Astrocyte (in vitro differentiated cells and primary cell): ENCODE measurements at places on chromosomes 1 and 21.

DNA sequence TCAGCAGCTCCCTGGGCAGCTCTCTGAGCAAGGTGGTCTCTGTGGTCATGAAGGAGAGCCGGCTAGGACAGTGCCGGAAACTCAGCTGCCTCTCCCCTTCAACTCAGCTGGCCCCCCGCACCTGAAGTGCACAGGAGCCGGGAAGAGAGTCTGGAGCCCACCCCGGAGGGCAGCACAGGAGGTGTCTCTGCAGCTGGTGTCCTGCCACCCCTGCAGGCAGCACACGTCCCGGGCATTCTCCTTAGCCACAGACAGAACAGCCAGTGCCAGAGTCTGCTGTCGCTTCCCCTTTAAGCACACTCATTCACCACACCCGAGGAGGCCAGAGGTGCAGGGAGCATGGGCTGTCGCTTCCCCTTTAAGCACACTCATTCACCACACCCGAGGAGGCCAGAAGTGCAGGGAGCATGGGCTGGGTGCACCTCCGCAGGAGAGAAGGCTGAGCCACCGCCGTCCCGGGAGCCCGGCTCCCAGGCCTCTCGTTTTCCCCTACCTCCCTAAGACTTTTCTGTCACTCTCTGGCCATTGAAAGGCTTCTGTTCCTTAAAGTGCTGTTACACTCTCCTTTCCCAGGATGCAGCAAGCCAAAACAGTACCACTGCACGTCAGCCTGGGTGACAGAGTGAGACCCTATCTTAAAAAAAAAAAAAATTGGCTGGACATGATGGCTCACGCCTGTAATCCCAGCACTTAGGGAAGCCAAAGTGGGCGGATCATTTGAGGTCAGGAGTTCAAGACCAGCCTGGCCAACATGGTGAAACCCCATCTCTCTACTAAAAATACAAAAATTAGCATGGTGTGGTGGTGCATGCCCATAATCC lies 16.9 kb upstream of the SAMD11 start:
- DNase-seq = peak; percentile 47

DNA sequence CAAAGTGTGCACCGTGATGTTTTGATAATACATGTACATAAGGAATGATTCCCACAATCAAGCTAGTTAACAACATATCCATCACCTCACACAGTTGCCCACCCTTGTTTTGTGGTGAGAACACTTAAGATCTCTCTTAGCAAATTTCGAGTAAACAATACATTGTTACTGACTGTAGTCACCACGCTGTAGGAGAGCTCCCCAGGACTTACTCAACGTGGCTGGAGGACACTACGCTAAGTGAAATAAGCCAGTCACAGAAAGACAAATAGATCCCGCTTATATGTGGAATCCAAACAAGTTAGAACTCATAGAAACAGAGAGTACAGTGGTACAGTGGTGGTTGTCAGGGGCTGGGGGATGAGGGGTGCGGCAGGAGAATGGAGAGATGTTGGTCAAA lies 24.8 kb downstream of the GPR137B start:
- DNase-seq = no peak

DNA sequence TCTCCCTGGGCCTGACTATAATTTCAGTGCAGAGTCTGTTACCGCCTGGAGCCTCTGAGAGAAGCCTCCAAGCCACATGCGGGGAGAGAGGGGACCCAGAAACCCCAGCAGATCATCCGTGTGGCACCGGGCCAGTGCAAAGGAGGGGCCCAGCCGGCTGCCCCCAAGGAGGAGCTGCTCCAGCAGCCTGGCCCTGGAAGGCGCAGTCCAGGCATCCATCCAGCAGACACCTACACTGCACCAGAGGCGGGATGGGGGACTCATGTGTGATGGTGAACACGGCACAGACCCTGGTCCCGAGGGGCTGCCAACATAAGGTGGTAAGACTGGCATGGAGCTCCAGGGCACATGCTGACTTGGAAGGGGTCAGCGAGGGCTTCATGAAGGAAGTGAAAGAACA lies 39.6 kb upstream of the CLSTN1 start:
- no peak for DNase-seq

DNA sequence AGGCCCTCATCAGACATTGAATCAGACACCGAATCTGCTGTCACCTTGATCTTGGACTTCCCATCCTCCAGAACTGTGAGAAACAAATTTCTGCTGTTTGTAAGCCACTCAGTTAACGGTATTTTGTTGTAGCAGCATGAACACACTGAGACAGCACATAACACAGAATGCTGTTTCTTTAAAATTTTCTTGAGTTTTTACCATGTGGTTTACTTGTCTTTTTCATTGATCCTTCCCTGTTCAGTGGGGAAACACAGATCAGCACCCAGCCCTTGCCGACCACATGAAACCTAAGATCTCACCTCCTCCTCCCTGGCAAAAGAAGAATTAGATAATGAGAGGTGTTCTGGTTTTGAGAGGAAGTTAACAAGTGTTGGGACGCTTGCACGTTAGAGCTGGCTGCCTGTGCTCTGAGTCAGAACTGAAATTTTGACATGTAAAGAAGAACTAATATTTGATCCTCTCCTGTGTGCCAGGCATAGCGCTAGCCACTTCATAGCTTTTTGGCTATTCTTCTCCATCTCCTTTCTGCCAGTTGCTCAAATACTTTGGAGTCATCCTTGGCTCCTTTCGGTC lies 179.6 kb downstream of the DHRS3 start:
- peak; percentile 59 for DNase-seq

DNA sequence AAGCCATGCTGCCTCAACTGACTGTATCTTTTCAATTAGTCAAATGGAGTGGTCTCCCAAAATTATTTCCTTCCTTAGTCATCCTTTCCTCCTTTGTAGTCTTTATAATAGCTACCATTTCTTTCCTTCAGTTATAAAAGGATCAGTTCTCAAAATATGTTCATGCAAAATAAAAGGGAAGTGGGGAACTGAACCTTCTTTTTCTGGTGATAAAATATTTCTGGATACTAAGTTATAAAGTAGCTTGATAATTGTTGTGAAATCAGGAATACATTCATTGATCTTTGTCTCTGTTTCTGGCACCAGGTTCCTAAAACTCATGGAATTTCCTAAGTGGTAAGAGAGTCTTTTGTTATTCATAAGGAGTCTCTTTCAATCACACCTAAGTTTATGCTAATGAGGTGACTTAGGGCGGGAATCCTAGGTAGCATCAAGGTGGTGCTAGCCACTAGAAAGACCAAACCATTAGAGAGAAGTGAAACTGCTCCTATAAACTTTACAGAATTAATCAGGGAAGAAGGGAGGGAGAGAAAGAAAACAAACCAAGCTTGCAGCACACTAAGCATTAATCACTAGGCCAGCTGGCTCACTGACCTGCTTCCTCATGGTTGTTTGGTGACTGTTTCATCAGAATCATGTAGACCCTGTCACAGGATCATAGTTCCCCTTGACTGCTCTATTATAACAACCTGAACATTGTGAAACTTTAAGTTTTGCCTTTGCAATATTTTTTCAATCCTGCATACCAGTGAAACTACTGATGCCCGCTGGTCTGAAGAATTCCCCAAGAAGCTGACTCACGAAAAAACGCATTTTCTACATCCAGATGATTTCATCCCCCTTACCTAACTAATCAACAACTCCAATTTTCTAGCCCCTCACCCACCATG lies 161.6 kb upstream of the PTBP2 start:
- DNase-seq = peak; percentile 99

DNA sequence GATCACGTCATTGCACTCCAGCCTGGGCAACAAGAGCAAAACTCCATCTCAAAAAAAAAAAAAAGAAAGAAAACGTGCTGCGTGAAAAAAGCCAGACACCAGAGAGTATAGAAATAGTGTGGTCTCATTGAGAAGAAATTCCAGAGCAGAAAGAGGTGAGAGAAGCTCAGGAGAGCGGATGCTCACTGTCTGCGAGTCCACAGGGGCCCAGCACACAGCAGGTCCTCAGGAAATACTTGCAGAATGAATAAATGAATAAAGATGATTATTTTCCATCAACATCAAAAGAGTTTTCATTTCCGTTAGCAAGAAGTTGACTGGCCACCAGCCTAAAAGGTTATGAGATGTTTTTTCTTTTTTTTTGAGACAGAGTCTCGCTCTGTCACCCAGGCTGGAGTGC lies 14.4 kb downstream of the CASP9 start:
- no peak for DNase-seq

DNA sequence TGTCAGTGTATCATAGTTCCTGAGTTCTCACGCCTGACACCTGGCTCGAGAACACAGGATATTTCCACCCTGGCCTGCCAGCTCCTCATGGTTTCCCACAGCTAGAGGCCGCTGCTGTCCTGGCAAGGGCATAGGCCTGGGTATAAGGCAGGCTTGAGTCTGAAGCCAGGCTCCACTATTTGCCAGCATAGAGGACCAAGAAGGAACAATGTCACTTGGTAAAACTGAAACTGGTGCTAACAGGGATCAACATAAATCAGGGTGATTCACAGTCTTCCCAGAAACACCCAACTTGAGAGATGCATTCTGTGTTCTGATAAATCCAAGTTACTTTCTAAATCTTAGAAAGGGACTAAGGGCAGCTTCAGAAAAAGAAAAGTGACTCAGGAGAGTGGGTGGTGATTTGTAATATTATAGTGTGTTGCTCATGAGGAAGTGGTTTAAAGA lies 6.9 kb upstream of the S100A2 start:
- DNase-seq = peak; percentile 71

- no peak for DNase-seq
Observed at GRCh38 chr1:231348442-231348841, 10.3 kb downstream of the SPRTN start.

- DNase-seq = peak; percentile 90
Observed at GRCh38 chr1:114353262-114353661, 157.7 kb downstream of the TRIM33 start.

DNA sequence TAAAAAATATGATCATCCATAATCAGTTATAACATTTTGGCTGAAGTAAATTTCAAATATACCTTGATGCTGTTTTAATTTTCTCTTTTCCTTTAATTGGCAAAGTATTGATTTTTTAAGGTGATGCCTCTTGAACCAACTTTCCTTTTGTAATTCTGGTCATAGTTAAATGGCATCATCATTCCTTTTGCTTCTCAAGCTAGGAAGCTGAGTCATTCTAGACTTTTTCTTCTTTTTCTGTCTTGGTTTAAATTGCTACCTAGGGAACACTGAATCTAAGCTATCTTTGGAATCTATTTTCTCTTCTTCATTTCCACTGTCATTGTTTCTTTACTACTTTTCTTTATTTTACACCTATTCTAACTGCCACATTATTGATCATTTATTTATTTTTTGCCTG lies 162.7 kb downstream of the HMCN1 start:
- DNase-seq = peak; percentile 34

- DNase-seq = peak; percentile 35
Observed at GRCh38 chr1:40153073-40153770, 8.0 kb upstream of the RLF start.

- DNase-seq = no peak
Observed at GRCh38 chr1:26696654-26697430, 1.0 kb downstream of the ARID1A start.

DNA sequence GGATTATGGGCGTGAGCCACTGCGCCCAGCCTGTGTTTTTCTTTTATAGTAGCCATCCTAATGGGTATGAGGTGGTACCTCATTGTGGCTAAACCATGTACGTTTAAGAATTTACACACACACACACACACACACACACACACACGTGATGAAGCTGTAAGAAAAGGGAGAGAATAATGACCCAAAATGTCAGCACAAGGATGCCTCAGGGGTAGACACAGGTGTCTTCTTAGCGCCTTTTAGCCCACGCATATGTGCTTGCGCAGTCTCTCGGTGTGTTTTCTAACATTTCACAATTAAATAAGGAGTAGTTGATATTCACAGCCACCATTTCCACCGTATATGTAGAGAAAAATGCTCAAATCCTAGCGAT lies 782 bp upstream of the PFKL start:
- DNase-seq = no peak

DNA sequence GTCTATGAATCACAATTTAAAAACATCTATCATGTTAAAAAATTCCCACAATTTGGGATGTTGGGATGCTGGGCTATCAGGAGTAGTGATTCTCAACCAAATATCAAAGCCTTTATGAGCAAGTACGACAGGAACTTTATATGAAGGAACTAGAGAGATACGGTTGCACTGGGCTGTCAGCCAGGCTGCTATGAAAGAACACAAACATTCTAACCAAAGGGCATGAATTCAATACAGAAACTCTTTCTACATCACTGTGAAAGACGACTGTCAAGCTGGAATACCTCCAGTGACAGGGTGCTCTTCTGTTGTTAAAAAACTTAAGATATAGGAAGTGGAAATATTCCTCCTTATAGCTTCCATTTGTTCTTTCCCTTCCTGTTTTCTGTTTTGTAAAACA lies 9.8 kb downstream of the CACNA1E start:
- no peak for DNase-seq

DNA sequence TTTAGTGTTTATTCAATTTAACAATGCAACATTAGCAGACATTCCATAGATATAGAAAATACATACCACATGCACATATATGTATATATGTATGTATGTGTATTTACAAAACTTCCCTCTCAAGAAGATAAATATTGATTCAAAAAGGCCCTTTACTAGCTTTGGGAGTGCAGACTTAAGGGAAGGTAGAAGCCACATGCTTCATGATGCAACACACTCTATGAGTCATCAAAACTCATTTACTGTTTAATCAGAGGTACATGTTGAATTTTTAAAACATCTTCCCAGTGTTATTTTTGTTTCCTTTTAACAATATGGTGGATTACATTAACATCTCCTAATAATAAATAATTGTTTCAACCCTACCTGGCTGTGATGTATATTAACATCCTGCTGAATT lies 61.4 kb upstream of the KIRREL1 start:
- peak; percentile 21 for DNase-seq

DNA sequence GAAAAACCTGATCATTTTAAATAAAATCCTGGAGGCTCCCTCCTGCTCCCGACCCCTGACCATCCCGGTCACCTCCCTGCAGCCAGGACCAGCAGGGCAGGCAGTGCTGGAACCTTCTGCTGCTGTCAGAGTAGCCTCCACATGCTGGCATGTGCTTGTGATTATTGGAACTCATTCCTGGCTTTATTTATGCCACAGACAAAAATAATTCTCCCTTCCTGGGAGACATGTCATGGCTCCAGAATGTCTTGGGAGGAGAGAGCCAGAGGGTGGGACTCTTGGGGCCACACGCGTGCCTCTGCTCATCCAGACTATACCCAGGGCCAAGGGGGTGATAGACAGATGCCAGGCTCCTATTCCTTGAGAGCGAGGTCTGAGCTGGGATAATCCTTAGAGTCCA lies 183.6 kb upstream of the RAB4A start:
- no peak for DNase-seq

DNA sequence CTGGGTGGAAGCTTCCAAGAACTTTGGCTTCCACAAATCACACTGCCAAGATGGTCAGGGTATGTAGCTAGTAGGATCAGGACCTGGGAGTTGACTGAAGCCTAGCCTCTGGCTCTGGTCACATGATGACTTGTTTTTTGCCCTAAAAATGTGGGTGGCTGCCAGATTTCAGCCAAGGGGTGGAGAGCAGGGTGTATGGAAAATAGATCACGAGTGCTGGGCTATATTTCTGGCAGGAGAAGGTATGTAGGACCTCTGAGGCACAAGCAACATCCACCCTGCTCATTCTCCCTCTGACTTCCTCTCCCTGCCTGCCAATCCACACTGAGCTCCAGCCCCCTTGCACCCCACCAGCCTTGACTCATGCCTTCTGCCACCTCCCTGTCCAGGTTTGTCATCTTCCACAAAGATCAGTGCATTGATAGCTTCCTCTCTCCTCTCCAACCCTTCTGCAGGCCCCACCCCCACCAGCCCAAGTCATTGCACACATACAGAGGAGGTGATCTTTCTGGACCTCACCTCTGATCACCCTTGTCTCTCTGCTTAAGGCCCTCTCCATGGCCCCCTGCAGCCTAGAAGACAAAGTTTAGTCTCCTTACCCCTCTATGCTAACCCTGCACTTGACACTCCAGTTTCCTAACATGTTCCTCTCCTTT lies 8.3 kb upstream of the CYP4B1 start:
- DNase-seq = no peak
